Cortex of kidney (tissue), 1 donor: ENCODE measurements at places on chromosomes 3 and 15.

DNA sequence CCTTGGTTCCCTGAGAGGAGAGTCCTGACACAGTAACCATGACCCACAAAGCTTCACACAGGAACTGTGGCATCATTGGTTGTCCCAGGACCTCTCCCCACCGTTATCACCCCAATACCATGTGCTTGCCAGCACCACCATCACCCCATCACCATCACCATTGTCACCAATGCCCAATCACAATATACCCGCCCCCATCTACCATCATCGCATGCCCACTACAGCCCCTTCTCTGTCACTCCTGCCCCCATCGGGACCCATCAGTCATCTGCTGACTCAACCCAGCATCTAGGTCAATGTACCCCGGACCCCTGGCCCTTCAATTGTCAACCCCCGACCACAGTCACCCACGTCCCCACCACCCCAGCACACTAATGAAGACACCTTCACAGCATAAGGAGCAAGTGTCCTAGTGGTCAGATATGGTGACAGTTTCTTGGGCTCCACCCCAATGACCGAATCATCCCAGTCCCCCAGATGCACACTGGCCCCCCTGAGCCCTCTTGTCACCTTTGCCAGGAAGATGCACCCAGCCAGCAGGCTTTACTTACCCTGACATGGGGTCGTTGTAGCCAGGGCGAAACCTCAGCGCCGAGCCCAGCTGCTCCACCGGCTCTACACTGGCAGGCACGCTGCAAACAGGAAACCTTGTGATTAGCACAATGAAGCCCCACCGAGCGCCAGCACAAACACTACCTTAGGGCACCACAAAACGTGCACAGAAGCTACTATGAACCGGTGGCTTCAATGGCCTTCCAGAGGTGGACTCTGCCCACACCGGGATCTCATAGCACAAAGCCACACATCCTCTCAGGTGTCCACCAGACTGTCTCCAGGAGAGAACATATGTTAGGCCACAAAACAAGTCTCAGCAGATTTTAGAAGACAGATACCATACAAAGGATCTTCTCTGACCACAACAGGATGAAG lies 25.1 kb downstream of the SHISA5 start:
- DNase-seq: no peak

DNA sequence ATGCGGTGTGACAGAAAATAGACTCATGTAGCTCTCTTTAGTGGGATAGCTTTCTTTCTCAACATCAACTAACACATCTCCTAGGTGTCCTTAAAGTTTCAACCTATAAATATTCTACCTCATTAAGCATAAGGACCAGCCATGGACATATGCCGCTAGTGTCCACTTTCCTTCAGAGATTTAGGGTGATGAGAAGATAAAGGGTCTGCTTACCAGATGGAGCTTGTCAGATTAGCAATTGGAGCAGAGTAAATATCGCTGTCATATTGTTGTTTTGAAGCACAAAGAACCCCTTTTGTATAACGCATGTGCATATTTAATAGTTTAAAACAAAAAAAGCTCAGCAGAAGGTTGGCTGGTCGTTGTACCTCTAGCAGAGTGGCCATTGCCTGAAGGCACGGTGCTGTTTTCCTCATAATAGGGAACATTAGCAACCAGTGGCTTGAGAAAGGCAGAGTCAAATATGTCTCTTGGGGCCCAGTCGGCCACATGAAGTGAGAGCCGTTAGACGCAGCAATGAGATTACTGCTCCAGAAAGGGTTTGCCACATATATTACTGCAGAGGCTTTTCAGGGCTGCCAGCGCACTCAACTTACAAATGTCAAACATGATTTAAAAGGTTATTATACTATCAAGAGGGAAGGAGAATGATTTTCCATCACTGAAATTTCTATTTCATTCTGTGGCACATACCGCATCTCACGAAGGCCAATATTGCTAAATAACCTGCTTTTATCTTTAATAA lies 264.2 kb downstream of the ROBO2 start:
- no peak for DNase-seq

GRCh38 chr15:59436774-59437141 lies 1.2 kb upstream of the FAM81A start:
- DNase-seq: no peak

- no peak for DNase-seq
These were observed 16.8 kb downstream of the HACD2 start for GRCh38 chr3:123568034-123568433.

DNA sequence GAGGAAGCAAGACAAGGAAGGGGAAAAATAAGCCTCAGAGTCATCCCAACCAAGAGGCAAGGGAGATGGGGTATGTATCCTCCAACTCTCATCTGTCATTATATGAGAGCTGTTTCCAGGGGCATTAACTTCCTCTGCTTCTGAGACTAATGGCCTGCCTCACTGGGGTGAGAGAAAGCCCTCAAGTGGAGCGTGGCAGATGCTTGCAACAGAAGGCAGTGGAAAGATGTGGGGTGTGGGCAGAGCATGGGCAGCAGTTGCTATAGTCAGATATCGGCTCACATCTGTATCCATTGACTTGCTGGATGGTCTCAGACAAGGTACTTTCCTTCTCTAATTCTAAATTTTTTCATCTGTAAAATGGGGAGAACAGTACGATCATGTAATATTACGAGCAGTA lies 81.7 kb upstream of the PLCL2 start:
- no peak for DNase-seq
